ENCODE measurements at places on chromosomes 2 and 18.

DNA sequence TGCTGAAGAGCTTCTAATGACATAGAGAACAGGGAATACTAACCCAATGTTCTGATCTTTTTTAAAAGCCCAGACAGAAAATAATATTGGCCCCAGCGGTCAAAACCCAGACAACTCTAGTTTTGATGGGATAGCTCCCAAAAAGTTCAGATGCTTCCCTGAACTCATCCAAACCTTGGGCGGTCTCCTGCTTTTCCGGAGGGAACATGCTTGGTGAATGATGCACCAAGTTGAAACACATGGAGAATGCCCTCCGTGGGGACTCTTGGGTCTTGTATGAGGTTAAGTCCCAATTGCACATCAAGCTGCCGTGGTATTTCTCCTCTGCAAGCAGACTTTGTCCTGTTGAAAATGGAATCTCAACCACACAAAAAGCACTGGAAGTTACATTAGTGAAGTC lies 120.7 kb upstream of the CTAGE1 start:
- no peak for DNase-seq

GRCh38 chr2:132955871-132956615 lies 286.0 kb upstream of the LYPD1 start:
- DNase-seq, result no peak

DNA sequence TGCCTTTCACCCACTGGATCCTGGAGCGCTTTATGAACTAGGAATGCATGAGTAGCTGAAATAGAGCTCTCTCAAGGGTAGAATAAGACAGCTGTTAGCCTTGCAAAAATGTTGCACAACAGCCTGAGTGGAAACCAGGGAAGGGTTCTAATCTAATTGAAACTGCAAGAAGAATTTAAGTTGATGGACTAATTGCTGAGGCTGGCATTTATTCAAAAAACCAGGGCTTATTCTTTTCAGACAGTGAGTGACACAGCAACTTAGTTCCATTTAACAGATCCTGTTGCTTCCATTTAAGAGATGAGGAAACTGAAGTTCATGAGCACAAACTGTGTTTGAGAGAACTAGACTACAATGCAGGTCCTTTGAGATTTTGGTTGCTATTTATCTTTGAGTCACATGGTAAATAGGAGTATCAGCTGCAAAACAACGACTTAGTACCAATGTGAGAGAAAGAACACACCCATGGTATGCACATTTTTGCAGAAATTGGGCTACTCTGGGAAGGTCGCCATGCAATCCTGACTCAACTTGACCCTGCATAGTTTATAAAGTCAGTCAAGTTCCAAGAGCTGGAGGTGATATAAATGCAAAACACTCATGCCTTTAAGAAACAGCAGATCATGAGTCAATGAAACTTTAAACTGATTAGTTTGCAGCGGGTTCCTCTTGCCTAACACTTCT lies 76.4 kb upstream of the PARD3B start:
- DNase-seq, result no peak

DNA sequence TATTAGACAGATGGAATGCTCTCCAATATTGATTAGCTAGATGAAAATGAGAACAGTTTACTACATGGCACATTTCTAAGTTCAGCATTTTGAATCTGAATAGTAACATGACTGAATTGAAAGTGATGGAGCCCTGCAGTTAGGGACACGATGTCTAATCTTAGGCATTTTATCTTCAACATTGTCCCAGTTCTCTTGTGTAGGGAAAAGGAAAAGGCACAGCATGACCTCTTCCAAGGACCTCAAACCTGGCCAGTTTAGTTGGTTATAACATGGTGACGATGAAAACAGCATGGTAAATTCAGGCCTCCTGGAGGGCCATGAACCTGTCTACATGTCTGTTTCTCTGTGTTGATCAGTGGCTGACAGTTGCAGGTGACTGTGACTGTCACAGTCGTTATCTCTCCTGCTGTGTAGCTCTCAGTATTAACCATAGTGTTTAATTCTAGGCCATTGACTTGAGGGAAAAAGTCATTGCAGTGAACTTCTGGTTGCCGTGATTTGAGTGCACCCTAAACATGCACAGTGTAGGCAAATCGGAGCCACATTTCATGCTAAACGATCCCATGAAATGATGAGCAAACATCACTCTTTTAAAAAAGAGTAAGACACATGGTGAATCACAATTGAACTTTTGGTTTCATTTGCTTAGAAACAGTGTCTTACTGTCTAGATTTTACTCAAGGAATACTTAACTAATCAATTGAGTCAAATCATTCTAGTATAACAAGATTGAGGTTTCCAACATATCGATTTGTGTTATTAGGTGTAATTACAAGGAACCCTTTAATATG lies 129.7 kb downstream of the PHLPP1 start:
- DNase-seq, result no peak

DNA sequence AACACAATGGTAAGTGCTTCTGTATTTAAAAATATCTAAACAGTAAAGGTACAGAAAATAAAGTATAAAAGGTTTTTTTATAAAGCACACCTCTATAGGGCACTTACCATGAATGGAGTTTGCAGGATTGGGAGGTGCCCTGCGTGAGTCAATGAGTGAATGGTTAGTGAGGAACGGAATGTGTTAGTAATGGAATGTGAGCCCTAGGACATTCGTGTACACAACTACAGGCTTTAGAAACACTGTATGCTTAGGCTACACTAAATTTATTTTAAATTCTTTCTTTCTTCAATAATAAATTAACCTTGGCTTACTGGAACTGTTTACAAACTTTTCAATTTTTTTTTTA lies 337.9 kb upstream of the SLC39A10 start:
- DNase-seq, result no peak

GRCh38 chr2:29215739-29216608 lies 100.8 kb downstream of the CLIP4 start:
- DNase-seq, result no peak

DNA sequence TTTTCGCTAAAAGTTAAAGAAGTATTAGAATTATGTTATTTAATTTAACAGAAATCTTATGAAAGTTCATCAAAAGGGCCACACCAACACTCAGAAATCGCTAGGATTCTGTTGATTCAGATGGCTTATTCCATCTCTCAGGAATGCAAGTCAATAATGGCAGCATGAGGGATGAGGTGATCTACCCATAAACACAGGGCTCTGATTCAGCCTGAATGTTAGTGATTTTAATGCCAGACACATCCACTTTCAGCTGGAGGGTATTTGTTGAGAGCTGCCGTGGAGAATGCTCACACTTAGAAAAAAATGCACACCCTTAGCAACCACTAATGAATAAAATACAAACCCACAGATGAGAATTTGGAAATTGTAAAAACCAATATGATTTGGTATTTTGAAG lies 173.3 kb upstream of the ERBB4 start:
- DNase-seq, result no peak

DNA sequence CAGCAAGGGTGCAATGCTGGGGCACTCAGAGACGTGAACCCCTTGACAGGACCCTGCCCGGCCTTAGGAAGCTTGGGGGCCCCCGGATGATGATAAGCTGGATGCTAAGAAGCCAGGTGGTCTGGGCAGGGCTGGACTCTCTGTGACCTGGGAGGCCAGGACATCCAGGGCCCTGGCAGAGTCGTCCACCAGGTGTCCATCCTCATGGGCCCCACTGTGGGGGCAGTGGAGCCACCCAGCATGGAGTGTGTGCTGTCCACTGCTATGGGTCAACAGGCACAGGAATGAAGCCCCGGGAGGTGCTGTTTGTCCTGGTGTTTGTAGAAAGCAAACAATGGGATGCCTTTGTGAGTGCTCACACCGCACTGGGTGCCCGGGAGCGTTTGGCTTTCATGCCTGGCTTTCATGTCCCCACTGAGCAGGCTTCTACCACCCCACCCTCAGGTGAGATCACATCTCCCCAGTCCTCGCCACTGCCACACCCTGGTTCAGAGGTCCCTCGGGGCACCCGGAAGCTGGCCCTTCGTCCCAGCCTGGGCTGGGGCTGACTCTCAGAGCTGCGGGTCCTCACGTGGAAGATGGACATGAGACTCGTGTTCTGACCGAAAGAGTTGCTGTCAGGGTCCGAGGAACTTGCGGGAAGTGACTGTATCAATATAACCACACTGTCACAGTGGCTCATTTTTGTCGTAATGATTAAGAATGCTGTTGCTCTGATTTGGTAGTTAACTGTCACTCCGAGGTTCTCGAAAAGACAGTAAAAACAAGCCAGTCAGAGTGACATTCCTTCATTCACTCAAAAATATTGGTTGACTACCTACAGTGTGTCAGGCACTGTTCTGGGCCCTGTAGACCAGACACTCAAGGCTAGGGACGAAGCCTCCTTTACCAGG lies 53.3 kb downstream of the INHBB start:
- no peak for DNase-seq

DNA sequence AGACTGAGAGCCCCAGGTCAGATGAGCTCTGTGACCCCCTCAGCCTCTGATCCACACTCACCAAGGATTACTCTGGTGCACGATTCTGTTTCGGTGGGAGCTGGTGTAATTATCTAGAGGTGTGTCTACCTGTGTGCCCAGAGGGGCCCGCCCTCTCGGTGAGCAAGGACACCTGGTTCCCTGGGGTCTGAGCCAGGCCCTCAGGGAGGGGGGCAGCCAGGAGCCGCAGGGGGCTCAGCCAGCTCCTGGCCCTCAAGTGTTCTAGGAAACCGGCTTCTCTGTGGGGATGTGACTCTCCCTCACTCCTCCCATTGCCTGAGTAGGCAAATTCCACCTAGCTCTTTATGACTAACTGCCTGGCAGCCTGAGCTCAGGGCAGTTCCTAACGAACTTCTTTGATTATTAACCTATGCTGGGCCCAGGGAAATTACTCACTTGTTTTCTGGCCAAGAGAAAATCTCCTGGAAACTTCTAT lies 17.4 kb downstream of the AGAP1 start:
- DNase-seq, result no peak

DNA sequence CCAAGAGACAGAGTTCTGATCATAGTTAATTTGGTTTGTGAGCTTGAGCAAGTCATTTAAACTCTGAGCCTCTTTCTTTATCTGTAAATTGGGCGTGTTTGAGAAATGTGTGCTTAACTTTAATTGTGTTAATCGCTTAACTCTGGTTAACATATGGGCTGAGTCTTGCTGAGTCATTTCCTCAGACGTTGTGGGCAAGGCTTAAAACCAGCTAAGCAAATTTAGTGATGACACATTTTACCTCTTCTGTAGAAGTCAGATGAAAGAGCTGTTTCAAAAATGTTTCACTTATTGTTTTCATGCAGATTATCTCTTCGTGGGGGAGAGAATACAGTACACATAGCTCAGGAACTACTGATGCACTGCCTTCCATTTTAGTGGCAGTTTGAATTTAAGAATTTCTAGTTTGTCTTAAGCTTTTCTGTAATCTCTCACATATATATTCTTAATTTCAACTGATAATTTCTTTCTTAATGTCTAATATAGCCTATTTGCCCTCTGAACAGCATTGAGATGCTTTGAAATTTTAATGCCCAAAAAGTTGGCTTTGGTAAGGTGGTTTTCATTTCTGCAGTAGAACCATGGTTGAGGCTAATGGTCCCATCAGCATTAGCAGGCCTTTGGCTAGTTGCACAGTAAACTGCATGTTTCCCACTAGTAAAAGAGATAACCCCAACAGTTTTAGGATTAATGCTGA lies 34.9 kb downstream of the RAB10 start:
- peak; percentile 99 for DNase-seq

DNA sequence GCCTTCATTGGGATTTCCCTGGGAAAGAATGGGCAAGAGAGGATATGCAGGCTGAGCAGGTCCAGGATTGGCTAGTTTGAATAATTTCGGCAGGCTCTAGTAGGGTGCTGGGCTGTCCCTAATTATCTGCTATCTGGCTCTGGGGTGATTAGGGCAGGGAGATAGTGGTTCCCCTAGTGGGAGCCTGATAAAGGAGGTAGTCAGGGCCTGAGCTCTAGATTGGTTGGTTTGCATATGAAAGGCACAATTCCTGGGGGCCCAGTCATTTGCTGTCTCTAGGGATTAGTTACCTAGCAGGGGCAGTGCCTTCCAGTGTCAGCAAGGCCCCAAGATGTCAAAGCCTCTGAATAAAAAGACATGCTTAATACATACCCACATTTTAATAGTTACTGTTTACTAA lies 690.1 kb upstream of the KLHL29 start:
- no peak for DNase-seq

DNA sequence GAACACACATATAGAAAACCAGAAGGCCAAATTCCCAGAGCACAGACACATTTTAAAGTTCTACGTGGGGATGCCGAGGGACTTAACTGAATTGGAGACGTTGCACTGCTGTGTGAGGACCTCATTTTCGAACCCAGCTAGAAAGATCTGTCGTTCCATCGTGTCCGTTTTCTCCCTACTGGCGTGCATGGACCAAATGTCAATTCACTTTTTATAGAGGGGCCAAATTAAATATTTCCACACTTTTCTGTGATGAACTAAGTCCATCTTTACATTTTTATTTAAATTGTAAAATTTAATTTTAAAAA lies 692 bp upstream of the TSHZ1 start:
- no peak for DNase-seq

DNA sequence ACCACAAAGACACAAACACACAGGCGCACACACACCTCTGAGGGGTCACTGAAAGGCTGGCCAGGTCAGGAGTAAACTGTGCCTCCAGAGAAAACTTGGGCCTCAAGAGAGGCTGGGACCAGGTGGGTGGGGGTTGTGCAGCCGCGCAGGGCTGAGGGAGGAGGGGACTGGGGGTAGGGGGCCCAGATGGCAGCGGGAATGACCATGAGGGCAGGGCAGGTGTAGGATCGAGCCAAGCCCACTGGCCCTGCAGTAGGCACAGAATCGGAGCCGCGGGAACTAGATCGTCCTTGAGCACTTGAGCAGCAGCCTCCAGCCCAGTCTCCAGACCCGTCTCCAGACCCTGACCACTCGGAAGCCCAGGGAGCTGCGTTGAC lies 36.8 kb downstream of the ANKMY1 start:
- no peak for DNase-seq

DNA sequence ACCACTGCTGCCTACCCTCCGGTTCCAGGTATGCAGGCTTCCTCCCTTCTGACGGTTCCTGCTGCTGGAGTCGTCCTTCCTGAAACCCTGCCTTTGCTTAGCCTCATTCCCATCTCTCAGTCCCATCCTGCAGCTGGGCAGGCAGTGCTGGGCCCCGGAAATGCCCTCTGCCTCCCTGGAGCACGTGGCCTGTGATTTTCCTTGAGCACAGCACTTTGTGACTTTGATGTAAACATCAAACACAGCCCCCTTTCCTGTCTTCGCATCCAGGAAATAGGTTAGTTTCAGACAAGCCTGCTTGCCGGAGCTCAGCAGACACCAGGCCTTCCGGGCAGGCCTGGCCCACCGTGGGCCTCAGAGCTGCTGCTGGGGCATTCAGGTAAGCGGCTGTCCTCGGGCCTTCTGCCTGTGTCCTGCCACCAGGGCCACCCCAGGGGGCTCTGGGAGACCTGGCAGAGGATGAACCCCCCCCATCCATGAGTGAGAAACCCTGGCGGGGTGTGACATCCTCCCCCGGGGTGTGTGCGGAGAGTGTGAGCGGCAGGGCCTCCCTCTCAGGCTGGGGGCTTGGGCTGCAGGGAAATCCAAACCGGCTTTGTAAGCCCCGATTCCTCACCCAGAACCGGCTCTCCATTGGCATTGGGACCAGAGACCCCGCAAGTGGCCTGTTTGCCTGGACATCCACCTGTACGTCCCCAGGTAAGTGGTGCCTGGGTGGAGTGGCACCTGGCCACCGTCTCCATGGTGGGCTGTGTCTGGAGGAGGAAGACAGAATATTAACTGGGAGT lies at the start of gene ZAP70:
Gene ZAP70, plus strand, starts transcription at position 281 of the 788 bp plus-strand sequence. CDS start 10,461 bp downstream, outside the sequence.
- no peak for DNase-seq

Data from hematopoietic multipotent progenitor cell treated with erythropoietin and hydrocortisone succinate and interleukin-3 and kit ligand, for 8 days (in vitro differentiated cells).